ENCODE measurements at places on chromosomes 4 and X.

DNA sequence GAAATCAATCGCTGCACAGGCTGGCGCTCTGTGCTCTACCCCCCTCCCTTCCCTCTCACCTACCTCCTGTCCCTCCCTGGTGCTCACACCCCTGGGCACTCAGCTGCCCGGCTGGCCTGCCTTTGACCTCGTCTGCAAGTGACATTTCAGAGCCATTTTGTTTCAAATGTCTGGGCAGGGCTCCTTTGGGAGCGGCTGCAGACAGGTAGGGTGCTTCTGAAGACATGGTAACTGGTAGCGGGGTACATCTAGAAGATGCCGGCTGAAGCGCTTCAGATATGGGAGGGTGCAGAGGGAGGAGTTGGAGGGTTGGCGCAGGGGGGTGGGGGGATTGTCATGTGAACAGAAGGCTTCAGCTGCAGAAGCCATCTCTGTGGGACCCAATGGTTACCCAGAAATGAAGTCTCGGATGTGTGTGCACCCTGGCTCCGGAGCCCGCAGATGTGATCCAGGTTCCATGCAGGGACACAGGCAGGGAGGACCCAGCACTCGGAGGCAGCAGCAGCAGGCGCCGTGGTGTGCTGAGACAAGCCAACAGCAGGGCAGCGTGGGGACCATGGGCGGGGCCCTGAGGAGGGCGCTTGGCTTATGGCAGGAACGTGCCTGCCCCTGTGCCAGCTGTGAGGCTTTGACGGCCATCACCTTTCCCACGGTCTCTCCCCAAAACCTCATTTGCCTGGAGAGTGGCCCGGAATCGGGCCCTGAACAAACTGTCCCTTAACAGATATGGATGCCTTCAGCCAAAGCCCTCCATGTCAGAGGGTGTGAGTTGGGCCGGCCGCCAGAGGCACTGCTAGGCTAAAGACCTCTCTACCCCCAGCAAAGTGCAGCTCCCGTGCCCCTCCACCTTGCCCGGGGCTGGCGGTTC, 7.6 kb upstream of the DUSP9 start:
- DNase-seq: no peak

DNA sequence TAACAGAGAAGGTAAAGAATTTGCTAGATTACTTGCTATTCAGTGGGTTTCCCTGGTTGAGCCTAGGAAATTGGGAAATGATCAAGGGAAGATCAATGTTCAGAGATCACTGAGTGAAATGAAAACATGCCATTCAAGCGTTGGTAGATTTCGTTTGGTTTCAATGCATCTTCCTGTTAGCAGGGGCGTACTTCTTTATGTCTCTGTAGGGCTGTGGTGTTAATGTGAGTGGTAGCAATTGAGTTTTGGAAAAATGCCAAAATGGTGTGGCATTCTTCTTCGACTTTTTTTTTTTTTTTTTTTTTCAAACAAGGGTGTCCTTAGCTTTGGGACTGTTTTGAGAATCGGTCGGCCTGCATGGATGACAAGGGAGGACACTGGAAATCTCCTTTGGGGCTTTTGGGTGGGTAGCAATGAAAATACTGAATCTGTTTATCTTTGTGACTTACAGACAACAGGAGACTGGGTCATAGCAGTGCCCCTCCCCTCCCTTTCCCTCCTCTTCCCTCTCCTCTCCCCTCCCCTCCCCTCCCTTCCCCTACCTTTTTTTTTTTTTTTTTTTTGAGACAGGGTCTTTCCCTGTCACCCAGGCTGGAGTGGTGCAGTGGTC, 50.4 kb downstream of the SPRY1 start:
- DNase-seq: no peak

GRCh38 chrX:129706400-129707072, 32.2 kb upstream of the XPNPEP2 start:
- no peak for DNase-seq

DNA sequence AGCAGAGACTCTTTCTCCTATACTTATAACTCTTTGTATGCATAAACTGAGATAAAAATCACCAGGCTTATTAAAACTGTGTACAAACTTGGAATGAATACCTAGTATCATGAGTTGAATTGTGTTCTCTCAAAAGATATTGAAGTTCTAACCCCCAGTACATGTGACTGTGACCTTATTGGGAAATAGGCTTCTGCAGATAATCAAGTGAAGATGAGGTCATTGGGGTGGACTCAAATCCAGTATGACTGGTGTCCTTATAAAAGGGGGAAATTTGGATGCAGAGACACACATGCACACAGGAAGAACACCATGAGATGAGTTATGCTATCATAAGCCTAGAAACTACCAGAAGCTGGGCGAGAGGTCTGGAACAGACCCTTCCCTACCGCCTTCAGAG, 26.2 kb downstream of the ZNF827 start:
- DNase-seq: no peak

- peak; percentile 76 for DNase-seq
These were observed 32.7 kb downstream of the ACSL1 start for GRCh38 chr4:184792950-184793555.

- DNase-seq: no peak
These were observed 9.7 kb upstream of the SRD5A3 start for GRCh38 chr4:55336138-55337034.

All from CD4-positive, alpha-beta T cell (primary cell).